ENCODE measurements at places on chromosomes 1 and 21.

- DNase-seq = no peak
These were observed 91.3 kb upstream of the COA6 start for GRCh38 chr1:234281826-234282489.

- DNase-seq = peak; percentile 59
These were observed 49.4 kb upstream of the KIAA1614 start for GRCh38 chr1:180863158-180863775.

DNA sequence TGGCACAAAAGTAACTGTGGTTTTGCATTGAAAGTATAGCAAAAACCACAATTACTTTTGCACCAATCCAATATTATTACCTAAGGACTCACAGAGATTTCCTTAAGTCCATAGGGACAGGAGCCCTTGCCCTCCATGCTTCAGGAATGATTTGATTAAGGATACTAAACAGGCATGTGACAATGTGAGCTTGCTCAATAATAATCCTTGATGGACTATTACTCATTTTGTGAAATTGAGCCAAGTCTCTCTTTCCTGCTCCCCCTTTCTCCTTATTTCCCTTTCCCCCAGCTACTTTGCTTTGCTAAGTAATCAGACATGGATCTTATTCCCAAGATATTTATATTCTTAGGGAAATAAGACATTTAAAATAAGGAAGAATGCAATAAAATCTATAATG, 21.6 kb upstream of the RGL1 start:
- peak; percentile 68 for DNase-seq

GRCh38 chr1:56017336-56017735, 562.0 kb downstream of the PLPP3 start:
- peak; percentile 28 for DNase-seq

DNA sequence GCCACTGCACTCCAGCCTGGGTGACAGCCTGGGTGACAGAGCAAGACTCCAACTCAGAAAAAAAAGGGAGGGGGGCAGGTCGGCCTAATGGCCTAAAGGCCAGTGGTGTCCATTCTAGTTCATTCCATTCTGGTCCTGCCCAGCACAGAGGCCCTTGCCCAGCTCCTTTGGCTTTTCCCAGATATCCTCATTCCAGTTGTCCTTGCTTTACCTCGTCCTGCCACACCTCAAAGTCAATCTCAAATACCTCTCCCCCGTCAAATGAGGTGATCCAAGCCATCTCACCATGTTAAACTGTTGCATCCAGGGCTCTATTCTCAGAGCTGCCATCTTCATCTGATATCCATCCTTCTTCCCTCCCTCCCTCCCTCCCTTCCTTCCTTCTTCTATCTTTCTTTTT, 19.9 kb upstream of the PIK3CD start:
- no peak for DNase-seq

DNA sequence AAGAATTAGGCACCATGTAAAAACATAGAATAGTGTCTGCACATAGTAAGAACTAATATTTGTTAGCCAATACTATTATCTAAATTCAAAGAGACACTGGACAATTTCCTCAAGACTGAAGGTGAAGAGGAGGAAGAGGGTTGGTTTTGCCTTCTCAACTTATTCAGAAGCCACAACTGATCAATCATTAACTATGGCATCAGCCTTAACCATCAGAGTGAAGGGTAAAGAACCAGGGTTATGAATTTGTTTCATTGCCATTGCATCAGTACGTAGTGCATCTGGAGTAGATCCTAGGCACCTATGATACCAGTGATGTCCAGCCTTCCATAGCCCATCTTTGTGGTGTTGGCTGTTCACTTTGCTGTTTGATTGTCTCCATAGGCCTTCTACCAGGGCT, 421.7 kb upstream of the DEPDC1 start:
- no peak for DNase-seq

GRCh38 chr1:167711797-167712196, 10.0 kb upstream of the MPZL1 start:
- no peak for DNase-seq

- DNase-seq = no peak
These were observed 29.0 kb upstream of the SLC19A2 start for GRCh38 chr1:169514566-169515270.

GRCh38 chr1:10007169-10007568, 10.1 kb downstream of the RBP7 start:
- no peak for DNase-seq

DNA sequence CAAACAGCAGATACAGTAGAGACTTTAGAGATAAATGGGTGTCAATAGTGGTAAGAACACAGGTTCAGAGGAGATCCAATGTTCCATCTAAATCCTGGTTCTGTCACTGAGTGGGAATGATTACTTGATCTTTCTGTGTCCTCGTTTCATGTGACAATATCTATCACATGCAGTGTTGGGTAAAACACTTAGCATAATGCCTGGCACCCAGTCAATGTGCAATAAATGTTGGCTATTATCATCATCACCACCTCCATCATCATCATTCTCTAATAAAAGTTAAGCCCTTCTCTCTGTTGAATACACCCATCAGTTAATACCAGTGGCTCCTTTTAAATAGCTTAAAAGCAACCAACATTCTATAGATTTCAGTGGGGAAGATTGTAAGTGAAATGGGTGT, 184.7 kb downstream of the ST6GALNAC3 start:
- no peak for DNase-seq

DNA sequence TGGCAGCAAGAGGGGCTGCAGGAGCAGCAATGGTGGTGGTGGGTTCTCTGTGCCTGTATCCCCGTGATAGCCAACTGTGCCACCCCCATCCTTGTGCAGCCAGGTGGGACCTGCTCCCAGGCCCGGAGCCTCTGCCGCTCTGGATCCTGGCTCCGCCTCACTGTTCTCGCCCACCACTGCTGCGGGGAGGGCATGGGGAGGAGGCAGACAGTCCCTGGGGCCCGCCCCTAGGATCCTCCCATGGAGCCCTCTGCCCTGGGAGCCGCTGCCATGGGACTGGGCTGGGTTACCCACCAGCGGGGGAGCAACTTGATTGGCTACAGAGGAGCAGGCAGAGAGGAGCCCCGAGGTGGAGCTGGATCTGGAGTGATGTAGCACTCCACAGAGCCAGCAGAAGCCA, 31.6 kb downstream of the CD1D start:
- DNase-seq = no peak

DNA sequence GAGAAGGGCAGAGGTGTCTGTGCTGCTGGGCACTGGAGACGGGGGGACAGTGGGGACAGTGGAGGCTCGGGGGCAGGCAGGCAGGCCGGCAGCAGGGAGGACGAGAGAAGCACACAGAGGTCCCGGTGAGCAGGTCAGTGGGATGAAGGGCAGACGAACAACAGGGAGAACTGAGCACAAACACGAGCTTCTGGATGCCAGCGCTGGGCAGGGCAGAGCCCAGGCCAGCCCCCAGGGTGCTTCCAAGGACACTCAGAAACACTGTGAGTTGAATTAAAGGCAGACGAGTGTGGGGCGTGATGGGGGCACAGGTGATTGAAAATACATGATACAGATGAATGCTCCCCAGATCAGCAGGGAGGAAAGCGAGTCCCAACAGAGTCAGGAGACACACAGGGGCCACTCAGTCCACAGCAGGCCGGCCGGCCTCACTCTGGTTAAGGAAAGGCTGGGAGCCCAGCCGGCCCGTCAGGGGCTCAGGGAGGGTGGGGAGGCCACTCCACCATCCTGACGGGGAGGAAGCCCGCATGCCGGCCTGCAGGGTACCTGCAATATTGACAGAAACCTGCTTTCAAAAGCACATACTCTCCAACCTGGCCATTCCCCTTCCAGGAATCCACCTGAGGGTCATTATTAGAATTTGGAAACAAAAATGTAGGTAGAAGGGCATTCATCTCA, 14.1 kb downstream of the SLC19A1 start:
- no peak for DNase-seq

DNA sequence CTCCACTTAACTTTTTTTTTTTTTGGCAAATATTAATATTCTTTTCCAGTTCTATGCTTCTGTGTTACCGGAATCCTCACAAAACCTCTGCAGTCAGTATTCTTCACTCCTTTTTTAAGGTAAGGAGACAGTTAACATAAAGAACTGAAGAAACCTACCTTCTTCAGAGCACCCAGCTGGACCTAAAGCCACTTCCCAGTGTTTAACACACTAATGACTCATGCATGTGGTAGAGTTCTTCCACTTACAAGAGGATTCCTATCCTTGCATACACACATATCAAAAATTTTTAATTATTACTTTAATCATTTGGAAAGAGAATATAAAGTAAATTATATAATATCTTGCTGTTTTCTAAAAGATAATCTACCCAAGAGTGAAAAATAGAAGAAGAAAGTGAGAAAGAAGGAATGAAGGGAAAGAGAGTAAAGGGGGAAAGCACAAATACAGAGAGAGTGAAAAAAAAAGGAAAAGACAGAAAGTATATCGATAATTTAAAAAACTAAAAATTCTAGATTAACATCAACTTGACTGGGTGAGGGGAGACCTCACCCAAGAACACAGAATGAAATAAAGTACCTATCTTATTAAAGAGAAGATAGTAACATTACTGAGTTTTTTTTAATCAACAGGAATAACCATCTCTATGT, 54.9 kb downstream of the ENAH start:
- peak; percentile 57 for DNase-seq

GRCh38 chr1:154998201-154998780, 4.3 kb upstream of the ZBTB7B start:
- DNase-seq = no peak

DNA sequence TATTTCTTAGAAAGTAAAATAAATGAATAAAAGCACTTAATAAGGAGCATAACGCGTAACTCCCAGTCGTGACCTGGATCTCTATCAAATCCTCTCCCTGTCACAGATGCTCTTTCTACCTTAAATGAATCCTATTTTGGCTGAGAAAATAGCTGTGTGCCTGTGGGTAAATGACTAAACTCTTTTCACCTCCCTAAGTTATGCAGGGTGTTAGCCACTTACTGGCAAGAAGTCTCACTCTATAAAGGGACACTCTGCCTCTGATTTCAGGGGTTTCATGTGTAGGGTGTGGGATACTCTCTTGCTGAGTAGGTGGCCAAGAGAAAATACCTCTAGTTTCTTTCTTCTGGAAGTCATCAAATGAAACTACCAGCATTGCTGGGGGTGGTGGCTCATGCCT, 24.3 kb upstream of the PPP1R15B start:
- peak; percentile 15 for DNase-seq

- no peak for DNase-seq
These were observed 21.0 kb downstream of the TP53BP2 start for GRCh38 chr1:223824712-223825111.

DNA sequence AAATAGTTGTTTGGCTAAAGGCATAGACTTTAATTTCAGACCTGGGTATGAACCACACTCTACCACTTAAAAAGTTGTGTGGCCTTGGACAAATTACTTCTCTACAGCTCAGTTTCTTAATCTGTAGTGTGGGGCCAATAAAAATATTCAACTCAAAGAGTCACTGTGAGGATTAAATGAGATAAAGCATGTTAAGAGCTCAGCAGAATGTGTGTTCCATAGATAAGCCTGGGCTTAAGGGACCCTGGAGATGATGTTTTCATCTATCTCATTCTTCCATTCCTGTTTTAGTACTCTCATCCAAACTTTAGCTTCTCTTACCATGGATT, 17.7 kb downstream of the S100A10 start:
- DNase-seq = no peak

DNA sequence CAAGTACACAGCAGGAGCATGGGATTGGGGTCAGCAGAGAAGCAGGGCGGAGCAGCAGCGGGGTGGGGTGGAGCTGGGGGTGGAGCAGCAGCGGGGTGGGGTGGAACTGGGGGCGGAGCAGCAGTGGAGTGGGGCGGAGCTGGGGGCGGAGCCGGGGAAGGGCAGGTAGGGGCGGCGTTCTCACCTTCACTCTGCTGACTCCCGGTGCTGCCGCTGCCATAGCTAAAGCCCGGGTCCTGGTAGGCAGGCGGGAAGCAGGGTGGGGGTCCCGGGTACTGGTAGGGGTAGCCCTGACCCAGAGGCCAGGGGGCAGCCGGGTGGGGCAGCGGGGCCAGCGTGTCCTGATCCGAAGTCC, 6.7 kb downstream of the TAS1R3 start:
- no peak for DNase-seq
